Amygdala (tissue), 56 donors: ENCODE measurements at places on chromosomes 2 and 18.

DNA sequence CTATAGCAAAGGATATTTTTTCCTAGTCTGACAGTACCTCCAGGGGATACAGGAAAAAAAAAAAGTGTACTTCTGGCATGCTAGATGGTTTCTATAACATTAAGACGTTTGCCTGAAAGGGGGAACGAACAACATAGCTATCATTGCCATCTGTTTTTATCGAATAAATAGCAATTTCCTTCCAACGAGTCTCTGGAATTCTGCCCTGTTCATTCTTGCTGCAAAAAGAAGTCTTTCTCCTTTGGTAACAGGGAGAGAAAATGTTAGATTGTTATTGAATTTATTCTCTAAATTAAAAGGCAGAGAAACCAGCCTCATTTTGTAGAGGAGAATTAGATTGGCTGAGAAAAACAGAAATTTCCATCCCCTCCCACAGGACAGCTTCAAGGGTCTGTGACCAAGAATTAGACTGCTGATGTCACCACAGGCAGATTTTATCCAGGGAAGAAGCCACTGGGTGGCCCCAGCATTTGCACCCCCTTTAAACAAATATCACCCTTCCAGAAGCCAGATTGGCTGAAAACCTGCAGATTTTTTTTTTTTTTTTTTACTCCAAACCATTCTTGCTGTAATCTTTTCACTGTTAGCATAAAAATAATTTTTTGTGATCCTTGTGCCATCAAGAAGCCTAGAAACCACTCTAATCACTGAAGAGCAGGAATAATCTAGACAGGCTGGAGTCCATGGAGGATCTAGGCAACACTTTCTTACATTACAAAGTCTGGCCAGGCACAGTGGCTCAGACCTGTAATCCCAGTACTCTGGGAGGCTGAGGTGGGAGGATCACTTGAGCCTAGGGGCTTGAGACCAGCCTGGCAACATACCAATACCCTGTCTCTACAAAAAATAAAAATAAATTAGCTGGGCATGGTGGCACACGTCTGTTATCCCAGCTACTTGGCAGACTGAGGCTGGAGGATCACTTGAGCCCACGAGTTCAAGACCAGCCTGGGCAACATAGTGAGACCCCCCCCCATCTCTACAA lies 12.0 kb downstream of the WDFY1 start:
- DNase-seq: no peak

DNA sequence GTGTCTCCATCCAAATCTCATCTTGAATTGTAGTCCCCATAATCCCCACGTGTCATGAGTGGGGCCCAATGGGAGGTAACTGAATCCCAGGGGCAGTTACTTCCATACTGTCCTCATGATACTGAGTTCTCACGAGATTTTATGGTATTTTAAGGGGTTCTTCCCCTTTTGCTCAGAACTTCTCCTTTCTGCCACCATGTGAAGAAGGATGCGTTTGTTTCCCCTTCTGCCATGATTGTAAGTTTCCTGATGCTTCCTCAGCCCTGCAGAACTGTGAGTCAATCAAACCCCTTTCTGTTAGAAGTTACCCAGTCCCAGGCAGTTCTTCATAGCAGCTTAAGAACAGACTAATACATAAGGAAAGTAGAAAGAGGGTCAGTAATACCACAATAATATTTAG lies 480.4 kb downstream of the KCNJ3 start:
- DNase-seq: no peak

GRCh38 chr2:100856732-100857131 lies 36.8 kb downstream of the NPAS2 start:
- DNase-seq: no peak

GRCh38 chr2:100625717-100626116 lies 62.9 kb downstream of the PDCL3 start:
- DNase-seq: no peak

- peak; percentile 31 for DNase-seq
Observed at GRCh38 chr18:62690236-62690815, 25.0 kb upstream of the PHLPP1 start.

- no peak for DNase-seq
Observed at GRCh38 chr2:104428155-104428554, 425.8 kb upstream of the POU3F3 start.

DNA sequence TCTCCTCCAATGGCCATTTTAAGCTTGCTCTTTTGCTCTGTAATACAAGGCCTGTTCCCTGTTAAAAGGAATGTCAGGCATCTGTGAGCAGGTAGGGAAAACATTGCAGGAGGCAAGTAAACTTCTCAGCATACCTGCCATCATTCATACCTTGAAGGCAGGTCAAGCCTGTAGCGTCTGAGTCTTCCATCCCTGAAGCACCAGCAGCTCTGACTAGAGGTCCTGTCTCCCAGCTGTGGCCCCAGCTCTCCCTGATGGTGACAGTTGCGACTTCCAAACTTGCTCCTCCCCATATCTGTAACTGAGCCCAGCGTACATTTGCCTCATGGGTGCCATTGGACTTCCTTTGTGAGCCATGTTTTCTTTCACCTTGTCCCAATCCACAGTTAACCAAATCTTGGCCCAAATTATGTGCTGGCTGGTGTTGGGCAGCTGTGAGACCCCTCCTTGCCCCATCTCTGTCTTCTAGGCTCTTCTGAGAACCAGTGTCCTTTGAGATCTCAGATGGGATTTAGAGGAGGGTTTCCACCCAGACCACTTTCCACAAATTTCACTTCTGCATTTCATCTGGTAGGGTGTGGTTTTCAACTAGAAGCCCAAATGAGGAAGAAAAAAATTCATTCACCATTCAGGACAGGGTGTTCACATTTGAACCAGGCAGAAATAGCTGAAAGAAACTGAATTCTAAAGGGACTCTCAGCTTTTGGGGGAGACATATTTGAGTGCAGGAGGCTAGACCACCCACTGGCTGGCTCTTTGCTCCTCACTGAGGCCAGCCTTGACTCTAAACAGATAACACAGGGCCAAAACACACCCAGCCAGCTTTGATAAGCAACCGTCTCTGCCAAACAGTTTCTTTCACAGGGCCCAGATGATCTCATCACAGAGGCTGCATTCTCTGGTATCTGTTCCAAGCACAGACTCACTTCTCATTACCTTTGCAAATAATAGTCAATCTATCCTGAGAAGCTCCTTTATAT lies 66.4 kb upstream of the MSH2 start:
- no peak for DNase-seq

DNA sequence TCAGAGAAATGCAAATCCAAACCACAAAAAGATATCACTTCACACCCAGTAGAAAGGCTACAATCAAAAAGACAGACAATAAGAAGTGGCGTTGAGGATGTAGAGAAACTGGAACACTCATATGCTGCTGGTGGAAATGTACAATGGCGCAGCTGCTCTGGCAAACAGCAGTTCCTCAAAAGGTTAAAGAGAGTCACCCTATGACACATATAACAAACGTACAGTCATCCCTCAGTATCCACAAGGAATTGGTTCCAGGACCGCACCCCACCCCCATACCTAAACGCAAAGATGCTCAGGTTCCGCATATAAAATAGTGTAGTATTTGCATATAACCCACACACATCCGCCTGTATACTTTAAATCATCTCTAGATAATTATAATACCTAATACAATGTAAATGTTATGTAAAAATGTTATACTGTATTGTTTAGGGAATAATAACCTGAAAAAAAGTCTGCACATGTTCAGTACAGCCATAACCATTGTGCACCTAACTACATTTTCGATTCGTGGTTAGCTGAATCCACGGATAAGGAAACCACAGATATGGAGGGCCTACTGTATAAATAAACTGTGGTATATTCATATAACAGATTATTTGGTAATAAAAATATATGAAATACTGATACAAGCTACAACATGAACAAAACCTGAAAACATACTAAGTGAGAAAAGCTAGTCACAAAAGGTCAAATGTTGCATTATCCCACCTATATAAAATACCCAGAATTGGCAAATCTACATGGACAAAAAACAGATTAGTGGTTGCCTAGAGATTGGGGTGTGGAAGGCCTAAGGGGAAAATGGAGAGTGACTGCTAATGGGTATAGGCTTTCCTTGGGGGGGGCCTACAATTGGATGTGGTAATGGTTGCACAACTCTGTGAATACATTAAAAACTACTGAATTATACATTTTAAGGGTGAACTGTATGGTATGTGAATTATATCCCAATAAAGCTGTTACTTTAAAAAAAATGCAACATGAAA lies 37.5 kb downstream of the UXS1 start:
- no peak for DNase-seq

DNA sequence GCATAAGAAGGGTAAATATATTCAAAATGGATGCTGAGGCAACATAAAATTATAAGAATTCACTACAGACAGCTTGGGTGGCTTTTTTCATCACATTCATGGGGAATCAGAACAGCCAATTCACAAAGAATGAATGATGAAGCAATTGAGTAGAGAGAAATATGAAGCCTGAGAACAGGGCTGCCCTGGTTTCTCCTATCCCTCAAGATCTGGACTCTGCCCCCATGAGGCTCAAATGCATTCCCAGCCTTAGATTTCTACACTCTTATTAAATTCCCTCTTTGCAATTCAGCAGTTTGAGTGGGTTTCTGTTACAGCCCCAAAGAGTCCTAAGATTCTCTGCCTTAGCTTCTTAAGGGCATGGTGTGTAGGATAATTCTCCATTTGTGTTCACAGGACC lies 172.5 kb downstream of the MAIP1 start:
- no peak for DNase-seq

- peak; percentile 93 for DNase-seq
Observed at GRCh38 chr2:229921892-229922448, at the start of gene TRIP12. TRIP12 (minus strand) TSS chr2:229922009; CDS start chr2:229880079, 41,930 bp downstream.

- DNase-seq: no peak
Observed at GRCh38 chr2:111659361-111660333, 224.3 kb downstream of the ANAPC1 start.

DNA sequence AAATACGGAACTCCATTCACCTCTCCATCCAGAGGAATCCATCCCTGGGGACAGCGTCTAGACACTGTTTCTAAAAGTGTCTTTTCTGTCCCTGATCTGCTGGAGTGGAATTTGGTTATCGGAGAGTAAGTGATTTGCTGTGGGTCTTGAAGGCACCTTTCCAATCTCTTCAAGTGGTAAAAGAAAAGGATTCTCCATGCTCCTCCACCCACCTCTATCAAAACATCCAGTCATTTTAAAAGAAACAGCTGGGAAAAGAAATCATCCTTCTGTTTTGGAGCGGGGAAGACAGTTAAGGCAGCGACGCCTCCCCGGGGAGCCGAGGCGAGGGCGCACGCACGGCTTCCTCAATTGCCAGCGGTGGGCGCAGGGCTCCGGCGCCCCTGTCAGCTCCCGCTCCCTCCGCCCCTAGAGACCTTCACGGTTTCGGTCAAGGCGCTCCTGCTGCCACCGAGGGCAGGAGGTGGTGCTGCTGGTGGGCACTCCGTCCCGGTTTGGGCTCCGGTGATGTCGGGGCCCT lies 547 bp downstream of the SLC35F5 start:
- no peak for DNase-seq

- DNase-seq: no peak
Observed at GRCh38 chr18:76720683-76721082, 101.7 kb upstream of the ZNF236 start.

DNA sequence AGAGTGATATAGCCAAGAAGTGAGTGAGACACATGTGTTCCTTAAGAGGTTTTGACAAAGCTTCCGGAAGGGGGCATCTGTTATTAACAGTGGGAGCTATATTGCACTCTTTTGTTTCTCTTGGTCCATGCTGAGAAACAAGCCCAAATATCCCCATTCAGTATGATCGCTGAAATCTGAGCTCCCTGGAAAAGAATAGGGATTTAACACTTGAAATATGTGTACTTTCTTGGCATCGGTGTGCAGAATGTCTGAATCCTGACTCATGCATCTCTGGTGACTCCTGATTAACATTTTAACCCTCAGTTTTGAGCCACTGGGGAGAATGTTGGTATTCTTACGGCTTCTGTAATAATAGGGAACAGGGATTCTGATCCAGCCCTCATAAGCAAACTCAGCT lies 448.1 kb downstream of the TSN start:
- DNase-seq: no peak

GRCh38 chr2:21254170-21254965 lies 130.6 kb downstream of the TDRD15 start:
- peak; percentile 41 for DNase-seq

GRCh38 chr2:70995426-70995729 lies 705 bp upstream of the TEX261 start:
- no peak for DNase-seq

DNA sequence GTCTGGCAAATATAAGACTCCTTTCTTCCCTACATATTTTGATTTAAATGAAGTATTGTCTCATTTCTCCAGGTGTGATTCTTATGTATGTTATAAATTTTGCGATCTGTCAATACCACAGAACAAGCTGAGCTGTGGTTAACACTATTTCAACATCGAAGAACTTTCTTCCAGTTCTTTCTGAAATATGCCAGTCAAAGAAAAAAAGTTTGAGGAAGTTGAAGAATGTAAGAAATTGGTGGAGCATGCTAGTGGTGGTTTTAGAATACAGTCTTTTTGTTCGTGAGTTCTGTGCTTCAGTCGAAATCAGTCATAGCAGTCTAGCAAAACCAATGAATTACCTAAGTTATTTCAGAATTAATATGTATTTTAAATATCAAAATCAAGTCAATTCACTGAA lies 8.6 kb upstream of the COBLL1 start:
- no peak for DNase-seq

DNA sequence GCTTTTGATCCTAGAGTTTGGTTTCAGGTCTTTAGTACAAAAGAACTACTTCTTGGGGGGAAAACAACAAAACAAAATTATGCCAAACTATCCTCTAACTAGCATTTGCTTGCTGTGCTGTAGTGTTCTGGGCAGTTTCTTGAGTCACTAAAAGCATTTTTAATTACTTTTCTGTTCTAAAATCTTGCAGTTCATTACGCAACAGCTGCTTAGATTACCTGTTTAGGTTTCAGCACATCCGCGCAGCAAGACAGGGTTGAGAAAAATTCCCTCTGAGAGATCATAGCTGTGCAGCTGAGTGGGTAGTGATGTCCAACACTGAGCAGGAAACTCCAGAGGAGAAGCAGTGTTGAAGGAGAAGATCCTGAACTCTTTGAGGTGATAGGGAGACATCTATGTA lies 9.0 kb downstream of the DAW1 start:
- DNase-seq: no peak

- no peak for DNase-seq
Observed at GRCh38 chr2:64225491-64225890, 81.3 kb upstream of the PELI1 start.

- no peak for DNase-seq
Observed at GRCh38 chr2:188291142-188291616, 495 bp upstream of the GULP1 start.

- DNase-seq: no peak
Observed at GRCh38 chr2:24209389-24210105, 34.7 kb downstream of the FAM228A start.
